ENCODE measurements at places on chromosomes 6 and 20. TPM values are rescaled to one million over a fixed set of nuclear protein-coding genes. Genes with fewer than 3 reads are reported as not detected.

HTR1E gene
- not detected for total RNA-seq

HLA-DRB5 gene
- 279 TPM for total RNA-seq

KIAA1755 gene
- total RNA-seq, result 1.3 TPM

EYS gene
- total RNA-seq, result not detected

CPNE5 gene
- total RNA-seq, result 2.4 TPM

AVP gene
- total RNA-seq, result not detected

MRAP2 gene
- total RNA-seq, result 0.74 TPM

GINS1 gene
- 0.92 TPM for total RNA-seq

- H3K4me1 ChIP-seq, result no peaks in the 10 kb centered on the region
- no peak overlapping the region for H3K4me3 ChIP-seq
- H3K27ac ChIP-seq, result no peak overlapping the region
- no peaks in the 10 kb centered on the region for H3K36me3 ChIP-seq
- no peaks in the 10 kb centered on the region for H3K27me3 ChIP-seq
- no peak for DNase-seq
Observed at GRCh38 chr6:36797653-36798052, 41.6 kb downstream of the CPNE5 start.

- H3K27ac ChIP-seq, result no peak overlapping the region
- DNase-seq, result no peak
- H3K4me3 ChIP-seq, result no peak overlapping the region
- peaks cover 98% of the 10 kb centered on the region for H3K27me3 ChIP-seq
Observed at GRCh38 chr6:100452998-100453397, 11.7 kb downstream of the SIM1 start.

DNA sequence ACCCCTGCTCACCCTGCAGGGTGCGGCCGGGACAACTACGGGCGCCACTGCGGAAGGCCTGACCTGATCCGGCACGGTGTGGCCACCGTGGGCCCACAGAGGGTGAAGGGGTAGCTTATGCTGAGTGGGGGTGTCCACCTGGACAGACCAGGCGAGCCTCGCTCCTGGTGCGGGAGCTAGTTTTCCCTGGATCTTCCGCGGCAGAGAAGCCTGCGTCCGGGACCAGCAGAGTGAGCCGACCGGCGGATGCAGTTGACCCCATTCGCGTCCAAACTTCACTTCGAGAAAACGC is 38.2 kb downstream of the NCR2 start:
- H3K4me1 ChIP-seq, result peaks cover 38% of the 10 kb centered on the region
- H3K36me3 ChIP-seq, result no peaks in the 10 kb centered on the region
- no peak overlapping the region for H3K4me3 ChIP-seq
- no peak for DNase-seq
- peaks cover 96% of the 10 kb centered on the region for H3K27me3 ChIP-seq

DNA sequence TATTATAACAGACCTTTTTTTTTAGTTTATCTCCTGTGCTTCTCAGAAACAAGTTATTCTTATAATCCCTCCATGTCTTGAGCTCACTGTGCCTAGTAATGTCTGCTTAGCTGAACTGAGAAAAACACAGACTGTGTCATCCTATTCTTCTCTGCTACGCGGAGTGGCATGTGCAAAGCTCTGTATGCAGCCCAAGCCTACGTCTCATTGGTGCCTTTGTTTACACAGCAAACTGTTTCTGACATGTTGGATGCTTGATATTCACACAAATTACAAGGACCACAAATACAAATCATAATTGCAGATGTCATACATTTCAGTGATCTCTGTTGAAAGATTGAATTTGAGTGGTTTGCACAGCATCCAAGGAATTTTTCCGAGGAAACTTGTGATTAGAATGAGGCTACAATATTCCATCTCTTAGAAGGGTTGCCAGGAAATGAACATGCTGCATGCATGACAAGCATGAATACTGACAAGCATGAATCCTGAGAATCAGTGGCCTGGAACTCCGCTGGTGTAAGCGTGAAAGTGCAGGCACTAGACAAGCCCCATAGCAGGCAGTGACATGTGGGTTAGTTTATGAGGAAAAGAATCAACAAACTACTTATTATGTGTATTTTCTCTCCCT is 128.4 kb upstream of the SGK1 start:
- no peak for DNase-seq
- H3K4me3 ChIP-seq, result no peak overlapping the region

- peaks cover 3% of the 10 kb centered on the region for H3K27me3 ChIP-seq
- H3K4me1 ChIP-seq, result peaks cover 7% of the 10 kb centered on the region
- no peak overlapping the region for H3K27ac ChIP-seq
- no peak overlapping the region for H3K4me3 ChIP-seq
- DNase-seq, result peak; percentile 4
Observed at GRCh38 chr6:43992126-43992663, 135.1 kb downstream of the MRPL14 start.

GRCh38 chr6:73314577-73315492 is 39.2 kb downstream of the DPPA5 start:
- peak overlapping the region; percentile 8 for H3K4me3 ChIP-seq
- peaks cover 19% of the 10 kb centered on the region for H3K27me3 ChIP-seq
- no peaks in the 10 kb centered on the region for H3K36me3 ChIP-seq
- peaks cover 6% of the 10 kb centered on the region for H3K4me1 ChIP-seq
- H3K27ac ChIP-seq, result no peak overlapping the region
- no peak for DNase-seq

DNA sequence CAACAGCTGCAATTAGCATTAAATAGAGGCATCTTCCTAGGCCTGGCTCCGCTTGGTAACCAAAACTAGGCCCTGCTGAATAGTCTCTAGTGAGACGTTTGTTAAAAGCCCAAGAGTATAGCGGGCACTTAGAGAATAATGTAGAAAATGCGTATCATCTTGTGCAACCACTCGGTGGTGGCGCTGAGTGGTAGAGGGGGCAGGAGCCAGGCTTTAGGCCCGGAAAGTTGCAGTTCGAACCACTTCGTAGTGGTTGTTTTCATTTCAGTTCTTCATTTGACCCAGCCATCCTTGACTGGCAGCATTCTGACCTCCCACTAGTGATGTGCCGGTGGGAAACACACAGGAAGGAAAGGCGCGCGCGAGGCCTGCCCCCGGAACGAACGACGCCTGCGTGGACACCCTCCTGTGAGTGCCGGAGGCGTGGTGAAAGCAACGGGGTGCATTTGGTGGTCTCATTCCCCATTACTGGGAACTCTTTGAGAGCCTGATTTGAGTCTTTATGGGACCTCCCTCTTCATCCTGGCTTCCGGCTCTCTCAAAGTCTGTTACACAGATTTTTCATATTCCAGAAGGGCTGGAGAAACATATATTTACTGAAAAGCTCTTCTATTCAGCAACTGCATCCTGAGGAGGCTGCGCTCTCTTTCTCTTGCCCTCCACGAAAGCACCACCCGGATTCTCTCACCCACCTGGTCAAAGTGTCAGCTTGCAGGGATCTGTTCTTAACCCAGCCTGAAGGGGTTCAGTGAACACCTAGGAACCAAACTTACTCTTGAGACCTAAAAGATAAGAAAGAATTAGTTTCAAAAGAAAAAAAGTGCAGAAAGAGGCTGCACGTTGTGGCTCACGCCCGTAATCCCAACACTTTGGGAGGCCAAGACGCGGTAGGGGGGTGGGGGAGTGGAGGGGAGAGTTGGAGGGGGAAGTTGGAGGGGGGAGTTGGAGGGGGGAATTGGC is 18.2 kb downstream of the GPX5 start:
- H3K27ac ChIP-seq, result no peak overlapping the region
- H3K4me3 ChIP-seq, result peak overlapping the region; percentile 43
- peaks cover 6% of the 10 kb centered on the region for H3K27me3 ChIP-seq
- peaks cover 3% of the 10 kb centered on the region for H3K4me1 ChIP-seq
- H3K36me3 ChIP-seq, result no peaks in the 10 kb centered on the region

DNA sequence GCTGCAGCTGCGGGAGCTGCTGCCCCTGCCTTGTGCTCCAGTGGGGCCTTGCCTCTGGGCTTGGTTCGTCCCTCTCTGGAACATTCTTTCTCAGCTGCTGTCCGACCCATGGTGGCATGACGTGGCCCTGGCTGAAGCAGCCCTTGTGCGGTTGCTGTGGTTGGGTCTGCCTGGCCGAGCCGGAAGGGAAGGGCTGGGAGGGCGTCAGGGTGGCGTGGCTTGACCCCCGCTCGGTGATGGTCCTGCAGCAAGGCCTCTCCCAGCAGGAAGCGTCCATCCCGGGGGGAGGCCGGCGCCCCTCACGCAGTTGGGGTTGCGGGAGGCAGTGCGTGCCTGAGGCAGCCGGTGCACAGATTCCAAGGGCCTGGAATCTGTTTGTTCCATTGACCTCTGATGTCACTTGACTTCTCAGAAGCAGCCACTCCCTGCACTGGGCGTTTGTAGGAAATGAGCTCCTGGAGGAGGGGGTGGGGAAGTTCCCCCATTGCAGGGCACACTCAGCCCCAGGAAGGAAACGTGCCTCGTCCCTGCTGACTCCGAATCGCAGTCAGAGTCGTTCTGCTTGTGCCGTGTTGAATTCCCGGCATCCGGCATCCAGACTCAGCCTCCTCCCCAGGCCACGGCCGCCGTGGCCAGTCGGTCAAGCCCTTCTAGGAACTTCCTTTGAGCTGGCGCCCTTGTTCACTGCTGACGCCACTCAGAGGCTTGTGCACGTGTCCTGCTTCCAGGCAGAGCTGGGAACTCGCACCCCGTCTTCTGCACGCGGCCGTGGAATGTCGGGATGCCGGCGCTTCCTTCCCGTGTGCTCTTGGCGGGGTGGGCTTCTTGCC is 9.7 kb upstream of the TNFRSF6B start:
- H3K36me3 ChIP-seq, result no peaks in the 10 kb centered on the region
- H3K4me1 ChIP-seq, result peaks cover 62% of the 10 kb centered on the region
- peak; percentile 78 for DNase-seq
- H3K4me3 ChIP-seq, result peak overlapping the region; percentile 29
- no peaks in the 10 kb centered on the region for H3K27me3 ChIP-seq

DNA sequence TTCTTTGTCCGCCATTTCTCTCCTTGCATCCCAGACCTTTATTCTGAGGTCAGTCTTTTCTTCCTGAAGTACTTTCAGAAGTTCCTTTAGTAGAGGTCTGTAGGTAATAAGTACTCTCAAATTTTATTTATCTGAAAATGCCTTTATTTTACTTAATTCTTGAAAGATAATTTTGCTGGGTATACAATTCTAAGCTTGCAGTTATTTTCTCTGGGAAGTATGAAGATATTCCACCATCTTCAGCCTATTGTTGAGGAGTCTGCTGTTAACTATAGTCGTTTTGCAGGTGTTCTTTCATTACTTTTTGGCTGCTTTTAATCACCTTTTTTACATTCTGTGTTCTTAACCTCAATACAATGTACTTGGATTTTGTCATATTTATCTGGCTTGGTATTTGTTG is 13.5 kb upstream of the FNDC1 start:
- DNase-seq, result no peak
- H3K4me3 ChIP-seq, result no peak overlapping the region
- no peaks in the 10 kb centered on the region for H3K36me3 ChIP-seq
- H3K27ac ChIP-seq, result no peak overlapping the region
- no peaks in the 10 kb centered on the region for H3K4me1 ChIP-seq

- H3K36me3 ChIP-seq, result no peaks in the 10 kb centered on the region
- no peak for DNase-seq
- H3K4me1 ChIP-seq, result no peaks in the 10 kb centered on the region
- H3K4me3 ChIP-seq, result no peak overlapping the region
- no peak overlapping the region for H3K27ac ChIP-seq
Observed at GRCh38 chr6:164346631-164347030, 932.1 kb downstream of the QKI start.

DNA sequence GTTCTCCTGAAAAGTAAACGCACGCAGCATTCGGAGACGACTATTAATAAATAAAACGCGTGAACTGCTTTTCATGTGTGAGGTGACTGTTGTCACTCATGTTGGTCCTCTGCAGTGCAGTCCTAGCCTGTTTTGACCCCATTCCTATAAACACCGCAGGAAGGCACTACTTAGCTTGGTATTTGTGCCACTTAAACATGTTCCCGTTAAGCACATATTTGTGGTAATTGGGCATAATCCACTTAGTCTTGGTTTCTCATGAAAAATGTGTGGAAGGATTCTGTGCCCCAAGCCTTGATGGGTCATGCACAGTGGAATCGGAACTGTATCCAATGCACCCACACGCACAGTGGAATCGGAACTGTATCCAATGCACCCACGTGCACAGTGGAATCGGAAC is 313.9 kb downstream of the THBS2 start:
- peaks cover 2% of the 10 kb centered on the region for H3K27me3 ChIP-seq
- no peak overlapping the region for H3K4me3 ChIP-seq
- no peaks in the 10 kb centered on the region for H3K36me3 ChIP-seq
- no peak overlapping the region for H3K27ac ChIP-seq

DNA sequence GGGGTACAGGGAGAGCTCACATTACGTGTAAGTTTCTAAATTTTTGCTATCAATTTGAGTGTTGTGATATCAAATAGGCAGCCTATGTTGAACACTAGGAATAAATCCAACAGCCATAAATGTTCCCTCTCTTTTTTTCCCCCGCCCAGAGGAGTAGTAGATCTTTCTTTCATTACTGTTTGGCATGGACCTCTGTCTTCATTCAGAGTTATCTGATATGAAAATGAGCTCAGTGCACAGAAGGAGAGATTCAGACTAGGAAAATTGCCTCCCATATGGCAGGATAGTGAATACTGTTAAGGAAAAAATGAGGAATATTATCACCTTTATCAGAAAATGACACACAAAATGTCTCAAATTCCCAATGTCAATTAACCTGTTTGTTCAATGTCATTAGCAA is 110.0 kb upstream of the EYS start:
- no peak for DNase-seq
- no peaks in the 10 kb centered on the region for H3K27me3 ChIP-seq
- H3K4me1 ChIP-seq, result no peaks in the 10 kb centered on the region
- H3K36me3 ChIP-seq, result no peaks in the 10 kb centered on the region

DNA sequence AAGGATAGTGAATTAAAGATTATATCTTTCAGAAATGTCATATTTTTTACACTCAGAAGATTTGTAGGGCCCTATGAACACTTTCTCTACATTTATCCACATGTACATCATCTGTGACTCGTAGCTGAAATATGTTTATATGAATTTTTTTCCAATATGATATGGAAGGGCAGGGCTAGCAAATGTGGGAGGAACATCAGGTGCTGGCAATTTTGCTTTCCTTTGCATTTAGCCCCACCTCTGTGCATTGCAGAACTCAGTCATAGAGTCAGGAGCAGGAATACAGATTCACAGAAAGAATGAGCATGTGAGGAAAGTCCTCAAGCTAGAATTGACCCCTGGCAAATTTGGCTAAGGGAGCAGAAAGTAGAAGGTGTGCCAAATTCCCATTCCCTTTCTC is 129.9 kb downstream of the CRYBG1 start:
- H3K36me3 ChIP-seq, result no peaks in the 10 kb centered on the region
- no peak for DNase-seq
- no peak overlapping the region for H3K27ac ChIP-seq

GRCh38 chr20:49710971-49711666 is 2.6 kb downstream of the B4GALT5 start:
- no peaks in the 10 kb centered on the region for H3K27me3 ChIP-seq
- peaks cover 67% of the 10 kb centered on the region for H3K4me1 ChIP-seq
- peak overlapping the region; percentile 91 for H3K4me3 ChIP-seq
- no peak for DNase-seq
- H3K36me3 ChIP-seq, result no peaks in the 10 kb centered on the region
- H3K27ac ChIP-seq, result peak overlapping the region; percentile 91

Measured in lower lobe of right lung (tissue), 2 donors.